ENCODE measurements at places on chromosomes 4 and X.

- peak; percentile 46 for DNase-seq
These were observed 3.0 kb upstream of the UBA1 start for GRCh38 chrX:47190445-47191269.

- no peak for DNase-seq
These were observed 61.1 kb downstream of the HELT start for GRCh38 chr4:185079271-185079905.

DNA sequence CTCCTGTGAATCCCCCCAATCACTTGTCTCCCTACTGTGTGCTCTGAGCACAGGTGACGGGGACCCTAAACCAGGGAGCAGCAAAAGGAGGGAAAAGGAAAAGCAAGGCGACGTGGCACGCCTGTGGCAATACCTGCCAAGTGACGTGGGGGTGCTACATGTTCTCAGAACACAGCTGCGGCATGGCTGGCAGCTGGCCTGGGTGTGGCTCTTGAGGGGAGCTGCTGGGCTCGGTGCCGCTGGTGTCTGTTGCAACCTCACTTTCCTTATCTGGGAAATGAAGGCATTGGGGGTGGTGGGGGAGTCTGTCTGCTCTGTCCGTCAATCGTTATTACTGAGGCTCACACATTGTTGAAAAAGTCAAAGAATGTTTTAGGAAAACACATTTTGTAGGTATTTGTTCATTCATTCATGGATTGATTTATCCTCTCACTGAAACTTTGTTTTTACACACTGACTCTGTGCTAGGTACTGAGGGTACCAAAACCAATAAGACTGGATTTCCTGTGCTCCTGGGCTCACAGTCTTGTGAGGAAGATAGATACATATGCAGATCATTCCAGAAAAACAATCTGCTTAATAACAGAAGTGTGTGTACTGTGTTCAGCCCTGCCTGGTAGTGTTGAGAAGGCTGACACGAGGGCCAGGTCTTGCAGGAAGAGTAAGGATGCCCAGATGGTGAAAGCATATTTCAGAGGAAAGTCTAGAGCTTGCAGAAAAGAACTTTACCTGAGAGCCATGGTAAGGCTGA is 217.6 kb downstream of the PTTG2 start:
- no peak for DNase-seq

DNA sequence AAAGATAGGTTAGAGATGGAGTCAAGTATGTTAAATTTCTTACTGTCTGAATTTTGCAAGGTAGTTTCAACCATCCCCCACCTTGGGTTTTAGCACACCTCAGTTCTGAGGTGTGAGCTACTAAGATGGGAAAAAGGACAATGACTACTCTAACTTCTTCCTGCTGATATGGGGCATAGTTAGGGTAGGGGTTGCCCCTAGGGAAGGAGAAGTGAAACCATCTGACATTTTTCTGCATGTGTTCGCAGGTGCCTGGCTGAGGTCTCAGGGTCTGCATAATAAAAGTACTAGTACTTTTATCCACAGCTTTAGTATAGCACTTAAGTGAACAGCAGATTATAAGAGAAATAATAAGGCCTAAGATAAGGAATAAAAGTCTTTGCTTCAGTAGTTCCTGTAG is 129.5 kb upstream of the CYSLTR1 start:
- DNase-seq: no peak

DNA sequence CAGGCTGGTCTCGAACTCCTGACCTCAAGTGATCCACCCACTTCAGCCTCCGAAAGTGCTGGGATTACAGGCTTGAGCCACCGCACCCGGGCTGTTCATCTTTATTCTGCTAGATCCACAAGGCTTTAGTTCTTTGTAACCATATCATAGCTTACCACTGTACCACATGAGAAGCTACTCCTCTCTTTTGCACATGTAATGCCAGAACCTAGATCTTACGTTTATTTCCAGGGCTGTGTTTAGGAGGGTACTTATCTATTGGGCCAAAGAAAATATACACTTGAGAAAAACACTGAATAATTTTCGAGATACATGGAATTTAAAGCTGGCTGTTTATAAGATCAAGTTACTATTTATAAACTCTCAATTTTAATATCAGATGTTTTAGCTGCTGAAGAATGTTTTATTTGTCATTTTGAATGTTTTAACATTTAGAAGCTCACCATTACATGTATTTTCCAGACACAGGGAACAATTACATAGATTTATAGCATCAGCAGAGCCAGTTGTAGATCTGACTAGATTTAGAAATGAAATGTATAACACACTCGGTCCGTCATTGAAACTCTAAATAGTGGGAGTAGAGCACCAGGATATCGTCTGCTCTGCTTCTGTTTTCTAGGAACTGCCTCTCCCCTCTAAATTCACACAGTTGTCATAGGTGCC is 155.3 kb upstream of the HAND2 start:
- no peak for DNase-seq

DNA sequence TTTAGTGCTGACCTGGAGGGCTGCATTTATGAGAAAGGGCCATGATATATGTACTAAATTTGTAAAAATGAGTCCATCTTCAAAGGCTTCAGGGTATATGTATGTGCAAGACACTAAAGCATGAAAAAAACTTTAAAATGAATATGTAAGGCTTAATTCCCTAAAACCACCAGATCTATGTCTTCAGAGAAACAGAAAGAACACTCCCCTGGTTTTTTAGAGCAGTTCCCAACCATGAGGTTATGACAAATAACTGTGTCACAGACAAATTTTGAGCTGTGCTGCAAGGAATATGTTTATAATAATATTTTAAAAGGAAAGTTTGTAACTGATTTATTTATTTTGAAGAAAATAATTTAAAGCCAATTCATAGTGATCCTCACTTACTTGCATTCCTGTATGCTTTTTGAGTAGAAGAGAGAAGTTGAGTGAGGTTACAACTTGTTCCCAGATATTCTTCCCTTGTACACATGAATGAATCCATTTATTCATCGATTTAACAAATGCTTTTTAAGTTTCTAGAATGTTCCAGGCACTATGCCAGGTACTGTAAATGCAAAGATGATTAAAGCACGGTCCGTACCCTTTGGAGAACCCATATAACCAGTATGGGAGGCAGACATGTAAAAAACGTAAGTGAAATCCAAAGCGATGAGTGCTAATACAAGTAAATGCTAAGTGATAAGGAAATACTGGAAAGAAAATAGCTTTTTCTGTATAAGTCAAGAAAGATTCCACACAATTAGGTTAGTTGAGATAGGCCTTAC is 295.2 kb upstream of the DIAPH2 start:
- no peak for DNase-seq

- no peak for DNase-seq
These were observed 459.8 kb downstream of the FSTL5 start for GRCh38 chr4:161704040-161704439.

DNA sequence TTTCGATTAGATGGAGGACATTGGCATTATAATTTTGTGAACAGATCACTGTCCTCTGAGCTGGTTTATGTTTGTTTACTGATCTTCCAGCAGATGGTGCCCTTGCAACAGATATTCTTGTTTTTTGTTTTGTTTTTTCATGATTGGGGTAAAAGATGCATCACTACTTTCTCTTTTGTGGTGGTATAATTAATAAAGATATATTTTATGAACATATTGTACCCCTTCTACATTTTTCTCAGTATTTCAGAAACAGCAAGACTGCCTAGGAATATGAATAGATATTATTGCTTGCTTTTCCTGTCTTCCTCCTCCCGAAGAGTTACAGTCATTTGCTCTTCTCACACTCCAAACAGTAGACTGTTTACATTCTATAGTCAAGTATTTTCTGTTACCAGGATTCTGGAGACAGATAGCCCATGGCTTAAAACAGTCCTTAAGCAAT is 905.2 kb downstream of the TRAM1L1 start:
- no peak for DNase-seq

DNA sequence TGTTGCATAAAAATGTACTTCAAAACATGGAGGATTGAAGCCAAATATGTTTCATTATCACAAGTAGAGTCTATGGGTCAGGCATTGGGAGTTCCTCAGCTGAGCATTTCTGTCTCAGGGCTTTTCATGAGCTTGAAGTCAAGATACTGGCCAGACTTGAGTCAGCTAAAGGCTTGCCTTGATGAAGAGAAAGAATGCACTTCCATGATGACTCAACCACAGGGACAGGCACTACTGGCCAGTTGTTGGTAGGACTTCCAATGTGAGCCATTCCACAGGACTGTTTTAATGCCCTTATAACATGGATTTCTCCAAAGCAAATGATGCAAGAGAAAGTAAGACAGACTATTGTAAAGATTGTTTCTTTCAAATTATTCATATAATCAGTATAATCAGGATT is 895.6 kb downstream of the RAB28 start:
- DNase-seq: no peak

GRCh38 chrX:10944136-10944885 is 166.8 kb upstream of the HCCS start:
- DNase-seq: no peak

GRCh38 chrX:150869450-150869849 is 29.0 kb downstream of the CD99L2 start:
- DNase-seq: no peak

DNA sequence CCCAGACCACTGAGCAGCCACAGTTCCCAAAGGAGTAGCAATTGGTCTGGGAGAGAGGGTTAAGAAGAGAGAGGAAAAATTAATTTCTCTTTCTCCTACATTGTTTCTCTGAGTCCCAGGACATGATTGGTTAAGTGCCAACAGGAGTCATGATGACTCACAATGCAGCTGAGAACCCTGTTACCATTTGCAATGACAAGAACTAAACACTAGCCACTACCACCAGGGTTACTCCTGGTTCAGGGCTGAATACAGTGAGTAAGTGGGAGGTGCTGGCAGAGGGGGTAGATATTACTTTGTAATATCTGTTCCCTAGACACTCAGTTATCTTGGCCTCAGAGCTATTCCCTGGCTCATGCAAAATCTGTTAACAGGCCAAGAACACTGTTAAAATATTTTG is 18.0 kb downstream of the ETDC start:
- DNase-seq: no peak

- DNase-seq: no peak
These were observed 170.7 kb upstream of the SMARCAD1 start for GRCh38 chr4:94036964-94037363.
